GM12878 (cell line): ENCODE measurements at places on chromosomes 3 and 15.

GRCh38 chr15:44087578-44088465, 107.2 kb downstream of the FRMD5 start:
- no peak for DNase-seq

- DNase-seq, result no peak
Observed at GRCh38 chr3:24012589-24013269, 67.6 kb downstream of the NR1D2 start.

DNA sequence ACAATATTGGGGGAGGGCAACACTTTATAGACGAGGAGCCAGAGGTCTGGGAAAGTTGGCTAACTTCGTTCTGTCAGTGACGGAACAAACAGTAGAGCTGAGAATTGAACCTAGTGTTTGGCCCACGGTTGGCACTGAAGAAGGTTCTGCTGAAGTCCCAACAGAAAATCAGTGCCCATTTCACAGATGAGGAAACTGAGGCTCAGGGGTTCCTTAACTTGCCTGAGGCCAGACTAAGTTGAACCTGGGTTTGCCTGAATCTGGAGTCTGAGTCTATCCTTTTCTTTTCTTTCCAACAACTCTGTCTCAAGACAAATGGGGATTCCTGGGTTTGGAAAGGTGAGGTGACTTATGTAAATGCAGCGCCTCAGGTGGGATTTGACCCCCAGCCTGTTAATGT, 55.1 kb downstream of the SLC6A6 start:
- DNase-seq, result no peak

DNA sequence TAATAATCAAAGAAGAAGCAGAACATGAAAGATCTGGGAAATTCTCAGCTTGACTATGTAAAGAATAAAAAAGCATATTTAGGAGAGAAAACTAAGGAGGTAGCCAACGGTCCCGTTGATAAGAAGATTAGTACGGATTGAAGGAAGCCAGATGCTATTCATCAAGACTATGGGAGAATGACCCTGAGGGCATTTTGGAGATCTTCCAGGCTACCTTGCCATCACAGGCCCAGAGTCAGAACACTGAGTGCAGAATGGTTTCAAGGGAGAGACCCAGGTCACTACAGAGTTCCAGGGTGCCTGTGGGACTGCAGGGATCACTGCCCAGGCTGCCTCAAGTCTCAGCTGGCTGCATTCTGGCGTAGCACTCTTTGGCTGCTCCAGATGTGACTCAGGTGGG, 752.9 kb upstream of the ARPP21 start:
- no peak for DNase-seq

DNA sequence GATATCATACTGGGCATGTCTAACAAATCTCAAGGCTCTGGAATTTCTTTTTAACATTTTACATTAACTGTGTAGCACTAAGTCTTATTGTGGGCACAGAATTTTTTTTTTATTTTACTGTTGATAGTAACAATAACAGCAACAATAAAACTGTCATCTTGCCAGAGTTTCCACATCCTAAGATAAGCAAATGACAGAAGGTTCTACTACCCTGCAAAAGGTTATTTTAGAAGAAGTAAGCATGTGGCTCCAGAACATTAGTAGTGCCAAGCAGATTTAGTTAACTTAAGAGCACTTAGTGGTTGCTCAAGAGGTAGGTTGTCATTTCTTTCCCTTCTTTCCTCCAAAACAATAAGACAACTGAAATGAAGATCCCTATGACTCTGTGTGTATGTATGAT, 743.0 kb upstream of the CBLB start:
- no peak for DNase-seq

DNA sequence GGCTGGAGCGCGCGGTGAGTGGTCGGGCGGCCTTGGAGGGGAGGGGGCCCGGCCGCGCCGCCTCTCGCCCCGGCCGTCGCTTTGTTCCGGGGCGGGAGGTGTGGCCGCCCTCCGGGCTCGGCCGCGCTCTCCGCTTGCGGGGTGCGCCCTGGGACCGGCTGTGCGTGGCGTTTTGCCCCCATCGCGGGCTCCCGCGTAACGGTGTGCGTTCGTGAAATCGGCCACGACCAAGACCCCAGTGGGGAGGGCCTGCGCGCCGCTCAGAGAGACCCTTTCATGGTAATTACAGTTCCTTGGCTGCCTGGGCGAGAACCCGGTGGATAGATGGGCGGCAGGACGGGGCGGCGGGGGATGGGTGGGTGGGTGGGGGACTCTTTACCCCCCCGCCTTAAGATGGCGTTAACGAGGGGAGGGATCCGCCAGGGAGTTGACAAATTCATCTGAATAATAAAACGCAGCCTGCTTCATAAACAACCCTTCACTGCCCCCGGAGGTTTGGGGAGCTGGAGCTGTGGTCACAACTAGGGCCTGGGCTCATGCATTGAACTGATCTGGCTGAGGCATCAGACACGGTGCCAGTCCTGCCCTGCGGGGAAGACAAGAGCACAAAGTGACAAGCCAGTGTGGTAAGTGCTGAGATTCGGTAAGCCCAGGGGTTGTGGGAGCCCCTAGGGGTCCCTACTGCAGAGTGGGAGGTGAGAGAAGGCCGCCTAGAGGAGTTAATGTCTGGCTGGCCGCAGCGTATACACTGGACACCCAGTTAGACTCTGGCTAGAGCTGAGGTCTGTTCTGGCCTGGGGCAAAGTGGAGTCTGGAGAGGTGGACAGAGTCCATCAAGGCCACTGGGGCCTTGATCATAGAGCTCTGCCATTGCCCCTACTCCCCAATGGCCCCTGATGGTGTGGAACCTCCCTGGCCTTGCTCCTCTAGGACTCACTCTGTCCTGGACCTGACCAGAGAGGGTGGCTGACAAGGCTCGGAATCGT, 668 bp downstream of the MRAS start:
- DNase-seq, result no peak

DNA sequence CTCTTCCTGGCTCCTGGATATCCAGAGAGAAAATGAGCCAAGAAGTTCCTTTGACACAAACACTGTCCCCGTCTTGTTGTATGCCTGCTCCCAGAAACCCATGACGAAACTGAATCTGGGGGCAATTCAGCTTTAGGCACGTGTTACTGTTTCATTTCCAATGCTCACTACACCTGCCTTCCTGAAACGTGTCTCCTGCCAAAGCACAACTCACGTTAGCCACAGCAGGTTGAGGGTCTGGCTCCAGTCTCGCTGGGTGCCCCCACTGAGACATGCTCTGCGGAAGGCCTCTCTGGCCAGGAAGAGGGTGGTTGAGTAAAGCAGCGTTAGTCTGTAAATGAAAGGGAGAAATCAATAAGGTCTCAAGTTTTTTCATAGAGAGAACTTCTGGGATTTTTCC, 6.7 kb downstream of the RFT1 start:
- DNase-seq, result no peak

DNA sequence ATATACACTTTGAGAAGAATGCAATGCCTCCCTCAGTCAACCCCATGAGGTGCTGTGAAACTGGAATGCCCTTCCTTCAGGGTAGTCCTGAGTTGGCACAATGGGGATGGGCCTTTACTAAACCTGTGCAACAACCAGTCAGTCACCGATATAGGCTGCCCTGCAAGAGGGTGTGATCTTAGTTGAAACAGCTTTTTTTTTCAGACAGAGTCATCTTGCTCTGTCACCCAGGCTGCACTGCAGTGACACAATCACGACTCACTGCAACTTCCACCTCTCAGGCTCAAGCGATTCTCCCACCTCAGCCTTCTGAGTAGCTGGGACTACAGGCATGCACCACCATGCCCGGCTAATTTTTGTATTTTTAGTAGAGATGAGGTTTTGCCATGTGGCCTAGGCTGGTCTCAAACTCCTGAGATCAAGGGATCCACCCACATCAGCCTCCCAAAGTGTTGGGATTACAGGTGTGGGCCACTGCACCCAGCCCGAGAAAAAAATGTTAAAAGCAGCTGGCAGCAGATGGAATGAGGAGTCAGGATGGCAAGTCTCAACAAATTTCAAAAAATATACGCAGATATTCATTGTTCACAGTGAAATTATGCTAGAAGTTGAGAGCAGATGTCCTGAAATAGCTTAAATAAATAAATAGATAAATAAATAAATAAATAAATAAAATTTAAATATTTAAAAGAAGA, 31.8 kb downstream of the MYO5A start:
- DNase-seq, result no peak

GRCh38 chr15:49881866-49882265, 237.2 kb downstream of the ATP8B4 start:
- DNase-seq, result no peak

GRCh38 chr3:44970926-44971490, 5.0 kb downstream of the ZDHHC3 start:
- no peak for DNase-seq

DNA sequence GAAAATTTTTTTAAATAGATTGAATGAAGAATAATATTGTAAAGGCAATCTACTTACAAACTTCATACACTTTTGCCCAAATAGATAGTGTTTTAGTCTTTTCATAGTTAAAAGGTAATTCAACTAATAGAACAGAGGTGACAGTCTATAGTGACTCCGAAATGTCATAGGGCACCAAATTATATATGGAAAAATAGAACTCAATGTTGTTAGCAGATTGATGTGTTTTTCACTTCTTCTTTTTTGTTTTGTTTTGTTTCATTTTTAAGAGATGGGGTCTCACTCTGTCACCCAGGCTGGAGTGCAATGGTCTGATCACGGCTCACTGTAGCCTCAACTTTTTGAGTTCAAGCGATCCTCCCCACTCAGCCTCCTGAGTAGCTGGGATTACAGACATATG, 721 bp downstream of the CSTA start:
- DNase-seq, result no peak

DNA sequence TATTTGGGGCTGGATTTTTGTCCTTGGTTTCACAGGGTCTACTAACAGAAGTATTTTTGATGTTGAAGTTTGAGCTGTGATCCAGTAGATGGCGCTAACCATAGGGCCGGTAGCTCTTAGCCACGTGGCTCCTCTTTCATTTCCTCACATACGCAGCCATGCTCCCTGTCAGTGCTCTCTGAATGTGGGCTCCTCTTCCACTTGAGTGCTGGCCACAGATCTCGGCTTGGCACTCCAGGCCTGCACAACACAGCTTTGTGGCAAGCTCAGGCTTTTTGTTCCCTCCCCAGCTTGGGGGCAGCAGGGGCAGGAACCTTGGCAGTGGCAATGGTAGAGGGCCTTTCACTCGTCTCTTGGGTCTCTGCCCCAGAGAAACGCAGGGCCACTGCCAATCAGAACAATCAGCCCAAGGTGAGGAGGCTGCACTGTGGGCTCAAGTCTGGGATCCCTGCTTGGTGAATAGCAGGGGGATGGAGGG, 18.6 kb upstream of the DNAAF4 start:
- no peak for DNase-seq

DNA sequence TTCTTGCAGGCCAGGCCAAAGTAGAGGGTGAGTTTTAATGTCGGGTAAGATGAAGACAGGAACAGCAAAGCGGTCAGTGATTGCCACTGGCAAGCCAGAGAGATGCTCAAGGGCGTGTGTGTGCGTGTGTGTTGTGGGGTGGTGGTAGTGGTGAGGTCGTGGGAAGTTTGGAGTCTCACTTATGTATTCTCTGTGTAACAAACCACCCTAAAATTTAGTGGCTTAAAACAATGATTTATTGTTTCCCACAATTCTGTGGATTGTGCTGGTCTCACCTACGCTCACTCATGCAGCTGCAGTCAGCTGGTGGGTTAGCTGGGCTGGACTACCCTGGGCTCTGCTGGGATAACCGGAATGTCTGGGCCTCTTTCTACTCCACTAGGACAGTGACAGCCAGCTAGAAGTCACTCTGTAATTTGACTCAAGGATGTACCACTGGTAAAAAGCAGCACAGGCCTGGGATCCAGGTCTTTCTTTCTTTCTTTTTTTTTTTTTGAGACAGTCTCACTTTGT, 50.9 kb upstream of the BHLHE40 start:
- DNase-seq, result no peak

DNA sequence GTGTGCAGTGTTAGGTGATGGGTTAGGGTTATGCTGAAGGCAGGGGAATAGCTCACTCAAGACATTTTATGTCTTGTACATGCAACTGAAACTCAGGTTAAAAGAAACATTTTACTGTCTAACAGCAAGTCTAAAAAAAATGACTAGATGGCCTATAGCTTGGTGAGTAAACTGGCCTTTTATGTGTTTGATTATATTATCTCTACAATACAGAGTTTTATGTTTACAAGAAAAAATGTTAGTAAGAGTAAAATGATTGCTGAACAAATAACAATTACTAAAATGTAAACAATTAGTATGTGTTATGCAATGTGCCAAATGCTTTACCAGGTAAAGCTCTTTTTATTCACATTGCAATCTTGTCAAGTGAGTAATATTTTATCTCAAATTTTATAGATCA, 1039.6 kb downstream of the ROBO2 start:
- no peak for DNase-seq

DNA sequence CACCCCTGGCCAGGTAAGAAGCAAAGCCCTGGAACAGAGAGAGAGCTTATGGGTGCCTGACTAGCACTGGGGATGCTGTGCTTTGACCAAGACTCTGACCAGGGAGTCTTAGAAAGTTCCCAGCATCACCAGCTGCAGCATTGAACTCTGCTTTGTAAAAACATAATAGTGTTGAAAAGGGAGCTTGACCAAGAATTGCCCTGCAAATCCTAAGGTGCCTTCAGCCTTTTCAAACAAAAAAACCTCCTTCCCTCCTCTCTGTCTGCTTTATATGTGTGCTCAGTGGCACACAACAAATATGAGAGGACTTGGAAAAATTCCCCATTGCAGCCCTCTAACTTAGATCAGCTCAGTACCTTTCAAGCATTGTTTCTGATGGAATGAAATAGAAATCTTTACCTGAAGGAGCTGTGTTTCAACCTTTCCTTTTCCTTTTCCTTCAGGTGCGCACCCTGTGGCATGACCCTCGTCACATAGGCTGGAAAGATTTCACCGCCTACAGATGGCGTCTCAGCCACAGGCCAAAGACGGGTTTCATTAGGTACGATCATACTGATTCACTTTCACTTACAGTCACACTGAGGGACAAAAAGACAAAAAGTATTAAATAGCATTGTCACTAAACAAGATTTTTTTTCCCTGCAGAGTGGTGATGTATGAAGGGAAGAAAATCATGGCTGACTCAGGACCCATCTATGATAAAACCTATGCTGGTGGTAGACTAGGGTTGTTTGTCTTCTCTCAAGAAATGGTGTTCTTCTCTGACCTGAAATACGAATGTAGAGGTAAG, 13.0 kb downstream of the THBS1 start:
- DNase-seq, result no peak

DNA sequence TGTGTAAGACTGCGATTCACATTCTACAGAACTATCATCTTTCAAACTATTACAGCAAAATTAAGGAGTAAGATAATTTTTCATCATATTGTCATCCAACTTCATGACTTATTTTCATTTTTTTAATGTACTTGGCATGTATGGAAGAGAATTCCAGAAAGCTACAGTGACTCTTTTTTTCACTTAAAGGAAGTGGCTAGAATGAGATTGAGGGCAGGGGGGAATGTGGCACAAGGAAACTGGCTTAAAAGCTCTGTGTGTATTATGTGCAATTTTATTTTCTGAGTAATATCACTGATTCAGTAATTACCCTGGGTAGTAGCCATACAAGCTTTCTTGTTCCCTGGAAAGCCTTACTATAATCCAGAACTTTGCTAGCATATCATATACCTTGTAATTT, 94.6 kb downstream of the FILIP1L start:
- no peak for DNase-seq

DNA sequence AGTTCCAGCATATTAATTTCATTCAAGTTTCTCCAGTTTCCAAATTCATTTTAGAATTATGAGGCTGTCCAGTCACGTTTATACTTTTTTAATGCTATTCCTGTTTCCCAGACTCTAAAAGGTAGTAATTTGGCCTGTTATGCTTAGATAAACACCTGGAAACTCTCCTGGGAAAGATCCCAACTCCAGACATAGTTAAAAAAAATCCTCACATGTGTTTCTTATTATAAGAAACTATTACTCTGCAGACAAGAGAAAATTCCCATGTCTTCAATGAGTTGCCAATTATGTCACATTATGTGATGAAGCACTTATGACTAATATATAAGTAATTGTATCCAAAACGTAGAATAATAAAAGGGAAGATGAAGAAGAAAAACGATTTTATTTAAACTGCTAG, 137.1 kb upstream of the TMC3 start:
- DNase-seq, result no peak
